Adrenal gland (tissue), 19 donors: ENCODE measurements at places on chromosomes 12 and 14. TPM values are rescaled to one million over a fixed set of nuclear protein-coding genes. Genes with fewer than 3 reads are reported as not detected.

Gene FSCB
- polyA plus RNA-seq, result not detected

Gene CLEC2A
- not detected for polyA plus RNA-seq

Gene KLRF1
- polyA plus RNA-seq, result 0.61 TPM

GRCh38 chr12:10562306-10562933, 51.0 kb downstream of the MAGOHB start:
- DNase-seq, result no peak

DNA sequence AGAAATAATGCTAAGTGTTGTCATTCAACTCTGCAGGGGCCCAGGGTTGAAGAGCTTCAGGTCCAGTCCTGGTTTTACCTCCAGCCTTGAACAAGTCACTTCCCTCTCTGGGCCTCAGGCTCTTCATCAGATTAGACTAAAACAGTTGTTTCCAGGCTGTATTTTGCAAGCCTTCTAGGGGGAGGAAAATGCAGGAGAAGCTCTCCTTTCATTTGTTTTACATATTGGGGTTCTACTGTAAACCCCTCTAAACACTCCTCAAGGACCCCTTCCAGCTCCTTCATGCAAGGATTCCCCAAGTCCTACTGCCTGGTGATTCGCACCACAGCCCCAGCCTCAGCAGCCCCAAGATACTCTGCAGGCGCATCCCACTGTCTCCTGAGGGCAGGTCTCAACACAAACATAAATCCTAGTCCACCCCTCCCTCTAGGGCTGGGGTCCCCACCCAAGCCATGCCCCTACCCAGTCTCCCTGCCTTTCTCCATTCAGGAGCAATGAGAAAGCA, 2.7 kb downstream of the SDR9C7 start:
- no peak for DNase-seq

DNA sequence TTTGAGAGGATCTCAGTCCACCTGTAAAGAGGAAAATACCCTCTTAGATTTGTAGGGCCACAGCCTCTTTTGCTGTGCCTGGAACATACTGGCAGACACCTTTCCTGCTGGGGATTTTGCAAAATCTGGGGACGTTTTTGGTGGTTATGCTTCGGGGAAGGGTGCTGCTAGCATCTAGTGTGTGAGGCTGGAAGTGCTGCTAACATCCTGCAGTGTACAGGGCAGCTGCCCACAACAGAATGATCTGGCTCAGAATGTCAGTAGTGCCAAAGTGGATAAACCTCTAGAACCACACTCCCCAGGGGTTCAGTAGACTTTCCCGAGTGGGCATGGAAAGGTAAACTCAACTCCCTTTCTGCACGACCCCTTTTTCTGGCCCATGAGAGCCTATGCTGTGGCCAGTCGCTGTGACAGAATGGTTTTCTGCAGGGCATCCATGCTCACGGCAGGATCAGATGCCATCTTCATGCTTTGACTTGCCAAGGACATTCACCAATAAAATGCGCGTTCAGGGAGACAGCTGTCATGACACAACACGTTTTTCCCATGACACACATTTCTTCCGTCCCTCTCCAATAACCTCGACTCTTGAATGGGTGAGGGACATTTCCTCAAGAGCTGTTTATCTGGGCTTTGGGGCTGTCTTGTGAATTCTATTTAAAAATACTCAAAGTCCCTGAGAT, 240.9 kb downstream of the RGS6 start:
- no peak for DNase-seq

- peak; percentile 58 for DNase-seq
Measured at GRCh38 chr14:73759183-73759713, 45.1 kb upstream of the PNMA1 start.

DNA sequence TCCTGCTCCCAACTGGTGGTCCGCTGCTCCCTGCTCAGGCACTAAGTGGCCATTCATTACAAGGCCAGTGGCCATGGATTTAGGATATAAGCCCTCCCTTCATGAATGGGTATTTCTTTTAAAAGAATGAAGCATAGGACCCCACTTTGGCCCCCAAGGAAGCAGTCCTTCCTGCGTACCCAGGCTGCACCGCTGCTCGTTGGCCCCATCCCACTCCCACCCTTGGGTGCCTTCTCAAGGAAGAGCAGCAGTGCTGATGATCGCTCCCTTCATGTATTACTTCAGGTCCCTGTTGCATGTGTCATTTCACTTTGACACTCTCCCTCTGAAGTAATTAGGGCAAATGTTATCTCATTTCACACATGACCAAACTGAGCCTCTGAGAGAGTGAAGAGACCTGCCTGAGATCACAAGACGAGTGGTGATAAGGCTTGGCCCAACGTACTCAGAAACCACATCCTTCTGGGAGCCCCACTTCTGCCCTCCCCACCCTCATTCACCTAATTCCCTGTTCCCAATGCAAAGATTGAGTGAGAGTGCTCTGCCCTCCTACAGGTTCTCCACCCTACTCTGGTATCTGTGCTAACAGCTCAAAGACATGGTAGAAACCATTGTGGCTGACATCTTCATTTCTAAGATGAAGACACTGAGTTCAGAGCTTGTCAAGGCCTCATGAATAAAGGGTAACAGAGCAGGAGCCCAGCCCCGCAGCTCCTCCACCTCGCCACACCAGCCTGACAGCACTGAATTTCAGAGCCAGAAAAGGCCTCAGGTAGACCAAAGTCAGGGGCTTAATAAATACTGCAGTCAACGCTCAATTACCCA, 10.3 kb upstream of the KRT2 start:
- DNase-seq, result no peak
